ENCODE measurements at places on chromosomes 4 and X.

DNA sequence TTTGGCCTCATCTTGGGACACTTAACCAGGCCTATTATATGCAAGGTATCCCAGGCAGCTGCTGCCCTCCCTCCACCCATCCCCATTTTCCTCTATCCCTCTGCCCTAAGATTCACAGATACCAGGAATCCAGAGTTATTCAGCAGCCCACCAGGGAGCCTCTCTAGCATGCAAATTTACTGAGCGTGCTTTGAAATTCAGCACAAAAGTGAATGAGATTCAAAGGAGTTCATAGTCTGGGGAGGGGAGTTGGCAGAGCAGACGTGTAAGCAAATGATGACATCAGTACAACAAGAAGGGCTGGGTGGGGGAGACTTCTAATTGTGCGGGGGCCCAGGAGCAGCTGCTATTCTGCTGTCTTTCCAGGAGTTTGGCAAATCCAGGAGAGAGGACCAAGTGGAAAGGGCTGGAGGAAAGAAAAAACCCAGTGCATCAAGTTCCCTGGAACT is 1.7 kb upstream of the MTM1 start:
- no peak for DNase-seq

GRCh38 chr4:74428276-74428675 is 16.7 kb upstream of the AREG start:
- DNase-seq, result no peak

- no peak for DNase-seq
Measured at GRCh38 chr4:93203708-93204107, 624.8 kb upstream of the ATOH1 start.

DNA sequence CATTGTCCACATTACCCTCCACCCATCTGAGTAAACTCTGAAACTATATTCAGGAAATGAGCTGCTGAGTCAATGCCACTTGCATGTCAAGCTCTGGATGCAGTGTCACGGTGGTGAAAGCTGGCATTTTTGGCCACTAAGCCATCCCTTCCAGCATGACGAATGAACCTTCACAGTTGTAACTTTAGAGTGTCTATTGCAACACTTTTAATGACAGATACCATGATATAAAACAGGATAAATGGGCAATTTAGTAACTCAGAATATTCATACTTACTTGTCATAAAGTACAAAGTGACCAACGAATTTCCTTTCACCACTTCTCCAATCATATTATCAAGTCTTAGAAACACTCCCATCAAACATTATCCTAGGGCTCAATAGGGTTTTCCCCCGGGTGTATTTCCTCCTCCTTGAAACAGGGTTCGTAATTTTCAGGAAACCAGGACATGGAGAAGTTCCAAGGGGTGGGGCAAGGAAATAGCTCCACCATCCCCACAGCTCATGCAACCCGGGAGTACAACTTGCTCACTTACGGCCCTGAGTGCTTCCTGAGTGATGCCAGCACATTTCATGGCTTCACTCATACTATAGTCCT is 73.1 kb downstream of the MTHFD2L start:
- DNase-seq, result no peak

GRCh38 chrX:471281-471680 is 84.6 kb upstream of the PPP2R3B start:
- no peak for DNase-seq

DNA sequence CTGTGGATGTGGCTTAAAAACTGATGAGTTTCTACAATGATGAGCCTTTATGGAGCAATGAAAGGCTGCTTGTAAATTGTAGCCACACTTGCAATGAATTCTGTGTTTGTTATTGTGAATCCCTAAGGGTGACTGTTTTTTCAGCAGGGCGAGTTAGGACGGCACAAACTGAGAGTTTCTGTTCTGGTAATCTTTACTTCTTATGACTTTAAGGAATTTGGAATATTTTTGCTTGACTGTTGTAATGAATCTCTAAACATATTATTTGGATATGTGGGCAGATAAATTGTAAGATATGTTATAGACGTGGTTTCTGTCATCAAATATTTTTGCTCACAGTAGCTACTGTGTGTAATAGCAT is 22.2 kb downstream of the RBPJ start:
- DNase-seq, result no peak

DNA sequence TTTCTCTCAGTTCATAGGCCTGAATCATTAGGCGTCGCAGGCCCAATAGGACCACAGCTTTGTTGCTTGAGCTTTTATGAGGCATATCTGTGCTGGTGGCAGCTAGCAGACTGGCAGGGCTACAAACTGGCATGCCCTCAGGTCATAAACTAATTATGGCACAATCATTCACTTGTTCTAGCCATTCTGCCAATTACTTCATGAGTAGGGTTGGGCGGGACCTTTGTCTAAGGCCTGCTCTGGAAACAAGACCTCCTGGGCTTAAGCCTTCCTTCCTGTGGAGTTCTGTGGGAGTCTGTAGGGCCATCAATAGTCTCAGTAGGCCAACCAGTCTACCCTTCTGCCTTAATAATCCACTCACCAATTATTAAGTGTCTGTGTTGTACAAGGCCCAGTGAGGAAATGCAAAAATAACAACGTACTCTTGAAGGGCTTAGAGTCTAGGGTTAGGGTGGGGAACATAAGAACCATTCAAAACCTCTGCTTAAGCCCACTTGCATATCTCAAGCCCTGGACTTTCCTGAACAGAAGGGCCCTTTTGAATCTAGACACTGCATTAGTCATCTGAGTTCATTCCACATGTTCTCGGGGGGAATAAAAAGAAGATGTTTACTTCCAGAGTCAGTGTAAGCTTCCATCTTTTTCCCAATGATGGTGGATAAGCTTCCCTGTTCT is 44.5 kb downstream of the SHROOM4 start:
- no peak for DNase-seq

DNA sequence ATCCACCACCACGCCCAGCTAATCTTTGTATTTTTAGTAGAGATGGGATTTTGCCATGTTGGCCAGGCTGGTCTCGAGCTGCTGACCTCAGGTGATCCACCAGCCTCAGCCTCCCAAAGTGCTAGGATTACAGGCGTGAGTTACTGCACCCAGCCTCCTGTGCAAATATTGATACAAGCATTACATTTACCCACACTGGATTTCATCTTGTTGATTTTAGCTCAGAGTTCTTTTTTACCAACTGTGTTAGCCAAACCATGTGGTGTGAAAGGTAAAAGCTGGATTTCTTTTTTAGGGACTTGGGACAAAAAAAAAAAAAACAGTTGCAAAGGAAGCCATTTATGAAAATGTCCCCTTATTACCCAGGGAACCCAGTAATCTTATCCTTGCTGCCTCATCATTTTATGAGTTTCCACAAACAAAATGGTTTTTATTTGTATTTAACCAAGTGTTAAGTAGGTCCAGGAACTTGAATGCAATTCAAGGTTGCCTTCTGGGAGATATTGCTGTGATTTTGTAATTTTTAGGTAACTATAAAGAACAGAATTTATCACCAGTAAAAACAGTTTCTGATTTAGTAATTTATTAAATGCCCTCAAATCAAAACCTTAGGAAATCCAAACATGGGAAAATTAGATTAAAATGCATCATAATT is 202.5 kb downstream of the PALLD start:
- no peak for DNase-seq

DNA sequence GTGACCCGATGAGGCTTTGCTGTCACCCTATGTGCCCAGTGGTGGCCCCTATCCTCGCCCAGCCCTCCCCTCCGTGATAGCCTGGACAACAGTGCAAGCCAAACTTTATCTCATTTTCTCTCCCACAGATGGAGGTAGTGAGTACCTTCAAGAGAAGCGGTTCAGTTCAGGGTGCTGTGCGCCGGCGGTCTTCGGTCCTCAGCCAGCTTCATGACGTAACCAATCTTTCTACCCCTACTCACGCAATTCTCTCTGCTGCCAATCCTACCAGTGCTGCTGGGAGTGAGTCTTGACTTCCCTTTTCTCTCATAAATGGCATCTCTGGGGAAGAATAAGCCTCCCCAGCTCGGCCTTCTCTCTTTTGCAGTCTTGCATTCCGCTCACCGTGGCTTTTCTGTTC is 29.5 kb downstream of the CCNQ start:
- DNase-seq, result no peak

DNA sequence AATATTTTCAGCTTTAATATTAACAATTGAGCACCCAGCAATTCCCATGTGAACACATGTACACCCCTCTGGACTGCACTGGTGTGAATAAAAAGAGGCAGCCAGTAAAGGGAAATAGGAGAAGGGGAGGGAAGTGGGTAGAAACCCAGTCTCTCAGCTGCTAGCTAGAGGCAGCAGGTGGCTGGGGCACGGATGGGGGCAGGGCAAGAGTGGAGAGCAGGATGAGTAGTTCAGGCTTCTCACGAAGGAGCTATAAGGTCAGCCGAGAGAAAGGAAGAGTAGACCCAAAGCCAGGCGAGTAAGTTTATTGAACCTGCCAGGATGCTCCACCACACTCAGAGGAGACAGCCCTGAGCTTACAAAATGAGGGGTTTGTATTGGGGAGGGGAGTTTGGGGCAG is 184.8 kb upstream of the MTMR8 start:
- DNase-seq, result no peak

- DNase-seq, result no peak
Measured at GRCh38 chr4:52012651-52013050, 7.5 kb downstream of the LRRC66 start.

DNA sequence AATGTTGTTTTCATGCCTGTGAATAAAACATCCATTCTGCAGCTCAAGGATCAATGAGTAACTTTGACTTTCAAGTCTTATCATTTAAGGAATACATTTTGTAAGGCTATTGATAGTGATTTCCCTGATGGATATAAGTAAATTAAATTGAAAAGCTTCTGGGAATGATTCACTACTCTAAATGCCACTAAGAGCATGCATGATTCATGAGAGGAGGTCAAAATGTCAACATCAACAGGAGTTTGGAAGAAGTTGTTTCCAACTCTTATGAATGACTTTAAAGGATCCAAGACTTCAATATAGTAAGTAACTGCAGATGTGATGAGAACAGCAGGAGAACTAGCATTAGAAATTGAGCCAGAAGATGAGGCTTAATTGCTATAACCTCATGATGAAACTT is 1487.3 kb downstream of the PCDH7 start:
- no peak for DNase-seq

GRCh38 chrX:150581093-150581775 is 12.8 kb downstream of the MTM1 start:
- no peak for DNase-seq

DNA sequence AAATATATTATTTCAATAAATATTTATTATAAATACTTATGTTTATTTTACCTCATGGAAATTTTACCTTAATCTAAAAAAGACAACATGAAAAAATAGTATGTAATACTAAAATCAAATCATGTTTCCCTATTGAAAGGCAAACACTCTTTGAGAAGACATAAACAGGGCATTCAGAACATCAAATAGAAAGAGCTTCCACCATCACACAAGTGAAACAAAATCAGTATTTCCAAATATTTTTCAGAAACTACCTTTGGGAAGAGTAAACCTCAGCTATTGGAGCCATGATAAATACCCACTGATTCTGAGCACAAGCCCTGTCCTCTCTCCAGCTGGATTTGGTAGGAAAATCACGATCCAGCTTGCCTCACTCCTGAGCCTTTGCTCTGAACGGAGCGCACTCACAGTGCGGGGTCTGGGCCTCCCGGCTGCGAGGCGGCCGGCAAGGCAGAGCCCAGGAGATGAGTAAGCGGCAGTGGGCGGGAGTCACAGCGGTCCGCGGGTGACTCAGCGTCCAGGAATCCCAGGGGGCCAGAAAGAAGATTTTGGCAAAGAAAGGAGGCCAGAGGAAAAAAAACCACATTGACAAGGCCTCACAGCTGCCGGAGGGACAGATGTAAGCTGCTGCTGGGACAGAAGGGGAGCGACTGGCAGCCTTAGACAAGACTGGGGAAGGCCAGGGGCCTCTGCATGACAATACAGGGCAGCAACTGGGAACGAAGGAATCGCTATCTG is 14.7 kb upstream of the ANXA5 start:
- DNase-seq, result no peak

DNA sequence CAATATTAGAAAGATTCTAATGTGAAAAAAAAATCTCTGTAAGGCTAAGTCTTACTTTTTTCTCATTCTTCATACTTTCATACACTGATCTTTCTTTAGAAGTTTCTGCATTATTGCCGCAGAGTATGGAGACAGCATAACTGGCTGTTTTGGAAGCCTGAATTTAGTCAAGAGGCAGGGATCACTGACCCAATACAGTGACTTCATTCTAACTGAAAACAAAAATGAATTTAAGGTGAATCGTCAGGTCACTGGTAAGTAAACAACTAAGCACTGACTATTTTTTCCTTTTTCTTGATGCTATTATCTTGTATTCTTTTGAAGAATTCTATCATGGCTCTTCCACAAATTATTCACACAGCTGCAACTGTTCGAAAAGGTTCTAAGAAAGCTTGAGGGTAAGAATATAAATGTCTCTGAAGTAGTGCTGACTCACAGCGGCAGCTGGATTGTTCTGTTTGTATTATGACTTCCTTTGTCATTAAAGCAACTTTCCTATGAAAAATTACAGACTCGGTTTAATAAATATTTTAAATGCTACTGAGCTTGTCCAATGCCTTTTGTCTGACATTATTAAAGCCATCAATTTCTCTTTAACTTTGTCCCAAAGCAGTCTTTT is 609.3 kb downstream of the FSTL5 start:
- no peak for DNase-seq

- no peak for DNase-seq
Measured at GRCh38 chrX:153370293-153371055, 30.7 kb downstream of the PNMA6E start.

GRCh38 chrX:106875151-106875550 is 28.0 kb downstream of the RIPPLY1 start:
- no peak for DNase-seq

DNA sequence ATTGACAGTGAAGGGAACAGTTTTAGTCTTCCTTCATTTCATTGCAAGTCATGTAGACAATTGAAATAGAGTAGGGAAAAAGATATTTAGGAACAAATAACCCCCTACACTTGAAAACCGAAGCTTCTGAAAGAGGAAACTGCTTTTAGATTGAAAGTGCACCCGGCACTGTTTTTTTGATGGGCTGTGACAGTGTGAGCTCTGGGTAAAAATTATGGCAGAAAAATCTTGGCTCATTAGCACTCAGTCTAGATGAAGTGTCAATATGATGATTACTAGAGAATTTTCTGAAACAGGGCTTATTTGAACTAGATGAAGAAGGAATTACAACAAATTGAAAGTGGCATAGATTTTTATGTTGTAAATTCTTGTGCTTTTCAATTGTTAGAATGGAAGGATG is 1132.4 kb downstream of the RAPGEF2 start:
- DNase-seq, result no peak

GRCh38 chr4:22348410-22348809 is 167.5 kb downstream of the ADGRA3 start:
- no peak for DNase-seq

DNA sequence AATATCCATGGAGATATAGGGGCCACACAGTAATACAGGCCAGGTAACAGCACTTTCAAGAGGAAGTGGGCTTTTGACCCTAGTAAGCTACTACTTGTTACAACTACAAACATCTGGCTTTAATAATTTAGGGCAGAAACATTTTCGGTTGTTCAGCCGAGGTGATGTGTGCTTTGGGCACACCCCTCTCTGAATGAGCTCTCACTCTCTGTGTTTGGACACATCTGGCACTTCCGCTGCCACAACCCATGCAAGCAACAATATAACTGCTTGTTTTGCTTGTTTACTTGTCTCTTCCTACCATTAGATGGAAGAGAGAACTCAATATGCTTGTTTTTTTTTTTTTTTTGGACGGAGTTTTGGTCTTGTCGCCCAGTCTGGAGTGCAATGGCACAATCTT is 277.2 kb downstream of the HS3ST1 start:
- no peak for DNase-seq

GRCh38 chr4:123674762-123675465 is 278.3 kb downstream of the SPRY1 start:
- DNase-seq, result no peak

- no peak for DNase-seq
Measured at GRCh38 chr4:67929426-67929825, 33.9 kb downstream of the TMPRSS11A start.

GRCh38 chr4:68599150-68599549 is 23.0 kb upstream of the UGT2B17 start:
- DNase-seq, result no peak
